ENCODE measurements at places on chromosomes 16 and 17.

GRCh38 chr16:88868974-88869672, 2.7 kb upstream of the PABPN1L start:
- DNase-seq: no peak

DNA sequence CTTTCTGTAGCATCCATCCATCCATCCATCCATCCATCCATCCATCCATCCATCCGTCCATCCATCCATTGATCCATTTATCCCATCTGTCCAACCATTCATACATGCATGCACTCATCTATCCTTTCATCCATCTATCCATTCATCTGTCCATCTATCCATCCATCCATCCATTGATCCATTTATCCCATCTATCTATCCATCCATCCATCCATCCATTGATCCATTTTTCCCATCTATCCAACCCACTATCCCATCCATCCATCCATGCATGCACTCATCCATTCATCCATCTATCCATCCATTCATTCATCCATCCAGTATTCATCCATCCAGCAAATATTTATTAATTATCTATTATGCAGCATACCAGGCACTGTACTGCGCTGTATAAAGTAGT, 34.8 kb downstream of the IRX5 start:
- no peak for DNase-seq

DNA sequence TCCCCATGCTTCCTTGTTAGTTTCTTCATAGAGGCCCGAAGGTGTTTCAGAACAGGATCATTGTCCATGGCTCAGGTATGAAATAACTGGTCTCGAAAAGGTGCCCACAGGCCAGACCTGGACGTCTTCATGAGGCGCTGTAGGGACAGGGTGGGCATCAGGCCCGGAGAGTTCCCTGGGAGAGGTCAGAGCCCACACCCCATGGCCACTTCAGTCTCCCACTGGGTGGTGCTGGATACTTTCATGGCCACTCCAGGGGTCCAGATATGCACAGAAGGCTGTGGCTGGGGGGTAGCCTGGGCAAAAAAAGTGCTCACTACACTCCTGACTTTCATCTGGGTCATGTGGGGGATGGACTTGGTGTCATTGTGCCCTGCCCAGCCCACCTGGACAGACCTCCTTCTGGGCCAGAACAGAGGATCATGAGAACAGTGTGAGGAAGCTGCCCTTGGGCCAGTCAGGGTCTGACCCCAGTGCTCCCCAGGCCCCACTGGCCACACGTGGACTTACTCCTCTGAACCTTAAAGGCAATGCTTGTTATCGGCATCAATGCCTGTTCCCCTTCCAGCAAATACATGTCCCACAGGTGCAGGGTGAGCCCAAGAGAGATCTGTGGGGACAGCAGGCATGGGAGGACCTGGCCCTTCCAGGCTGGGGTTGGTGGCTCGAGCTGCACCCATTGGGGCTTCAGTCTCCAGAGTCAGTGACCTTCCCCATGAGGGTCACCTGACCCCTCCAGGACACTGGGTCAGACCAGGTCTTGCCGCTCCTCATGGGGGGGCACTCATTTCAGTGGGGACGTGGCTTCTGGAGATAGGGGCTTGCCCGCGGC, 36.9 kb downstream of the LGALS9 start:
- DNase-seq: no peak

- peak; percentile 89 for DNase-seq
These were observed 59.1 kb downstream of the OR1D5 start for GRCh38 chr17:3004150-3004801.

DNA sequence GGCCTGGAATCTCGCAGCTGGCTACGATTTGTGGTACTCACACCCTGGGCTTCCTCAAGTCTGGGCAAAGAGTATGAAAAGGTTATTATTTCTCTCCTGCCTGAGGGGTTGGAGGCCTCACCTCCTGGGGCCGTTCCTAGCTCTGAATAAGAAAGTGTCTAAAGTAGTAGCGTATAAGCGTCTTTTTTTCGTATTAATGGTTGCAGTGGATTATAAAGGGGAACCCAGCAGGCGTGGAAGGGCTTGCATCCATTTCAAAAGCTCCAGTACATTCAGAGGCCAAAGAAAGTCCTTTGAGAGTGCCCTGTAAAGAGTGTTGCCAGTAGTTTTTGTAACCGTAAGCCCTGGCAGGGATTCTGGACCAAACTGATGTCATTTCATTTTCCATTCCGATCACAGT, 72.2 kb upstream of the MPHOSPH6 start:
- DNase-seq: no peak

DNA sequence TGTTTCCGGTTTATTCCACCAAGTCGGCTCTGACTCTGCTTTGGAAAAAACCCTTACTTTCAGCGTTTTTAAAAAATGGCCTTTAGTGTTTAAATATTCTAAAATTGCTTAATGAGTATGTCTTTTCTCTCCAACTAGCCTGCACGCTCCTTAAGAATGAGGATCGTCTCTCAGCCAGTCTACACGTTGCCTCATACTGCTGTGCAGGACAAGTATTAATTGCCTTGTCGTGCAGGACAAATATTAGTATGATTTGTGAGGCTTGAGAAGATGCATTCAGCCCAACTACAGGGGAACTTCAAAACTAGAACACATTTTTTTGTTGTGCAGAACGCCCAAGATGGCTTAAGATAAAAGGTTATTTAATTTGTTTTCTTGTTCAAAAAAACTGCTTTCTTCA, 61.2 kb downstream of the MARCHF10 start:
- DNase-seq: no peak

DNA sequence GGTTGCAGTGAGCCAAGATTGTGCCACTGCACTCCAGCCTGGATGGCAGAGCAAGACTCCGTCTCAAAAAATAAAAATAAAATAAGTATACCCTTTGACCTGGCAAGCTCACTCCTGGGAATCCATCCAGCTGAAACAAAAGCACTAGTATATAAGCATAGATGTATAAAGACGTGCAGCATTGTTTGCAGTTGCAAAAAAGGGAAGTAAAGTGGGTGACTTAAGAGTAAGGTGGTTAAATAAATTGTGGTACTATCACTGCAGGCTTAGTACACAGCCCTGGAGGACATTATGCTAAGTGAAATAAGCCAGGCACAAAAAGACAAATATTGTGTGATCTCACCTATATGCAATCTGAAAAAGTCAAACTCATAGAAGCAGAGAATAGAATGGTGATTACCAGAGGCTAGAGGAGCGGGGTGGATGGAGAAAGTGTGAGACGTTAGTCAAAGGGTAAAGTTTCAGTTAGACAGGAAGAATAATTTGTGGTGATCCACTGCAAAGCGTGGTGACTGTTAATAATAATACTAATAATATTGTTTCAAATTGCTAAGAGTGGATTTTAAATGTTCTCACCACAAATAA, 113.0 kb downstream of the MYO1D start:
- DNase-seq: no peak

GRCh38 chr17:32123782-32124181, 18.5 kb upstream of the RHOT1 start:
- no peak for DNase-seq

- DNase-seq: no peak
These were observed 129.1 kb downstream of the MYO1D start for GRCh38 chr17:32747856-32748255.

- DNase-seq: no peak
These were observed 46.1 kb downstream of the PRMT7 start for GRCh38 chr16:68356919-68357286.

DNA sequence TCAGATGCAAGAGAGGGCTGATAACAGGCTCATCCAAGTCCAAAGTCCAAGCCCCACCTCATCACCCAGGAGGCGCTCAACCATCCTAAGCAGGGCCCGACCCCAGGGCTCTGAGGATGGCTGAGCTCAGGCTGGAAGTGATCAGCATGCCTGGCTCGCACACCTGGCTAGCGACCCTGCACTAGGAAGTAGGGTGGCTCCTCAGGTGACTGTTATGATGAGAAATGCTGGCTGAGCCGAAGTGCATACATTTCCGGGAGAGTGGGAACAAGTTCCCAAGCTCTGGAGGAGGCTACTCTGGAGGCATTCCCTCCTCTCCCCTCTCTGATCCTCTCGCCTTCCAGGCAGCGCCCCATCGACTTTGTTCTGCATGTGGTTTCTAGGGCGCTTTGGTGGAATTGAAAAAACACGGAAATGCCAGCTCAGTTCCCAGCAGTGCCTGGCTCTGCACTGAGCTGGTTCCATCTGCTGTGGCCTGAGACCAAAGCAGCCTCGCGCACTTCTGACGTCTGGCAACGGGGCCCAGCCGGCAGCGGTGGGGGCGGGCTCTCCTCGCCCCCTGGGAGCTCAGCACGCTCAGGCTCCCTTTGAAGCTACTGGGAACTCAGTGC, 130.3 kb downstream of the IRF8 start:
- DNase-seq: no peak

DNA sequence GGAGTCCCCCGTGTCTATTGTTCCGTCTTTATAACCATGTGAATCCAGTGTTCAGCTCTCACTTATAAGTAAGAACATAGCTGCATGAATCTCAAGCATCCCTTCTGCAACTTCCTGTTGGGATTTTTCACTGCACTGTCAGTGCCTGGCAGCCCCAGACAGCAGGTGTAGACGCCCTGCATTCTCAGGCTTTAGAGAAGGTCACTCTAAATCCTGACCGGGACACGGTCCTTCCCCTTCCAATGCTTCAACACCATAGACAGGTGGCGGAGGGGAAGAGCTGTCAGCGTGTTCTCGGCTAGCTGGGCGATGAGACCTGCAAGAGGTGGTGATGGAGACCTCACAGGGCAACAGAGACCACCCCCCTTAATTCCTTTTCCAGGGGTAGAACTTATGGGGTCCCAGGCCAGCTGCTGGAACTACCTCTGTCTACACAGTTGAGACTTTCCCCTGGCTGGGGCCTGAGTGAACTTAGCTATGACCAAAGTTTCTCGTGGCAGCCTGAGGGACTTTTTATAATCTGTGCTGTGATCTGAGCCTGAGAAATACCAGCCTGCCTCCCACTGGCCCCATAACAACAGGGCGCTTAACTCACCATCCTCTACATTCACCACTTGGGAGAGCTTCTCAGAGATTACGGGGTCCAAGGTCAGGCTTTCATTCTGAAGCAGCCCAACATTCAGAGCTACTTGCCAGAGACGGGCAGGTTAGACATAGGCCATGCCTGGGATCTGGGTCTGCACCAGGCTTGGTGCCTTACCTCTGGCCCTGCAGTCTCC, 143.2 kb upstream of the TNRC6C start:
- DNase-seq: no peak

- no peak for DNase-seq
These were observed 5.7 kb downstream of the SNX11 start for GRCh38 chr17:48113201-48113676.

DNA sequence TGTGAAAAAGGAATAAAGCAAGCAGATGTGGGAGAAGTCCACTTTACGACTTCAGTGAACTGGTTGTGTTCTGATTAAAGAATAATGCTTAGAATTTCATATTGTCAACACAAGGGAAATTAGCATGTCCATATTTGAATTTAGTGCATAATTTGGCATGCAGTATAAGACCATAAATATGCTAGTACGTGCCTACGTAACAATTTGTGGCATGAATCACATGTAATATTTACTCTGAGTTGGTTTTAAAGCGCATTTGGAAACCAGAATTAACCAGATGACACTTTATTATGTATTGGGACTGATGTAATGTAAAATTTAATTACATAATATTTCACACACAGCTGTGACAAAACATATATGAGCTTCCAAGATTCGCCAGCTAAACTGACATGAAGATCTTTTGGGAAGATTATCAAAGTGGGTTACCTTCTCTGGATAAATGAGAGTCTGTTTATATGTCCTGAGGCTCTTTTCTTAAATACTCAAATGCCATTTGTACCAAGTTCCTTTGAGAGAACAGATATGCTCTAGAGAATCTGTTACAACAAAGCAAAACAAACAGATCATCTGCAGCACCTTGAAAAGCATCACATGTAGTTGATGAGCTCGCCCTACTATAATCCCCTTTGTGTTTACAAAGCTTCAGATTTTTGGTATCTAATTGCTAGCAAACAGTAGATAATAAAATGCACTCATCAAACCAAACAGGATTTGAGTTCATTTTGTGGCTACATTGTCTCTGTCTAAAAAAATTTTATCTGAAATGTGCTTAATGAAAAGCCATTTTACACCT, 1468.6 kb downstream of the CDH11 start:
- DNase-seq: no peak

DNA sequence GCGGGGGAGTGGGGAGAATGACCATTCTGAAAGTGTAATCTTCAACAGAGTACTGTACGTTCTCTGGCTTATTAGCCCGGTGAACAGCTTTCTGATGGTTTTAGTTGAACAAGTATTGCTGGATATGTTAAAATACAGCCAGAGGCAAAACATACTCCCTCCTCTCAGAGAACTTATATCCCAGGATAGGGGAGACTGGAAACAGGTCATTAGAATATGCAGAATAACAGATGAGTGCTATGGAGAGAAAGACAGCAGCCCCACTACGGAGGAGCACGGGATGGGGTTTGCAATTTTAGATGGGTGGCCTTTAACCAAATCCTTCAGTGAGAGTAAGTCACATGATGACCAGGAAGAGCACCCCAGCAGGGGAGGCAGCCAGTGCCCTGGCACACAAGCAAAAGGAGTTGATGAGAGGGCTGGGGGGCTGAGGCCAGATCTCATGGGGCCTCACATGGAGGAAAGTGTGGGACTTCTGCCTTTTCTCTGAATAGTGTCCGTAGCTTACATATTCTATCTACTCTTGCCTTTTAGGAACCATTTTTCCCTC, 43.1 kb upstream of the SEC14L1 start:
- no peak for DNase-seq

DNA sequence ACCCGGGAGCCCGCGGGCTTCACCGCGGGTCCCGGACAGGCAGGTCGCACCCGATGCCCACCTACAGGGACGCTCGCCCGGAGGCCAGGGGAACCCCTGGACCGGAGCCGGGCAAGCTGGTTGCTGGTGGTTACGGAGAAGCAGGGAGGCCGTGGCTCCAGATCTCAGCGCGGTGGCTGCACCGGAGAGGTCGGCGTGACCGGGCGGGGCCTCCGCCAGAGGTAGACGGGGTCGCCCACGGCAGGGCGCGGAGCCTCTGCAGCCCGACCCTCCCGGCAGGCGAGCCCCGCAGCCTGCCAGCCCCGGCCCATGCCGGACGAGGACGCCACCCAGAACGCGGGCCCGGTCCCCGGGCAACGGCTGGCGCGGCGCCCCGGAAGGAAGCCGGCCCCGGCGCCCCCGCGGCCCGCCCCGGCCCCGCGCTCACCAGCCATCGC, 341 bp downstream of the PCYT2 start:
- DNase-seq: no peak

- DNase-seq: no peak
These were observed 29.5 kb upstream of the CDH1 start for GRCh38 chr16:68707340-68708152.

GRCh38 chr17:43745541-43745940, 13.1 kb downstream of the SOST start:
- DNase-seq: no peak

- no peak for DNase-seq
These were observed 62.8 kb upstream of the ADCY9 start for GRCh38 chr16:4179020-4179419.

DNA sequence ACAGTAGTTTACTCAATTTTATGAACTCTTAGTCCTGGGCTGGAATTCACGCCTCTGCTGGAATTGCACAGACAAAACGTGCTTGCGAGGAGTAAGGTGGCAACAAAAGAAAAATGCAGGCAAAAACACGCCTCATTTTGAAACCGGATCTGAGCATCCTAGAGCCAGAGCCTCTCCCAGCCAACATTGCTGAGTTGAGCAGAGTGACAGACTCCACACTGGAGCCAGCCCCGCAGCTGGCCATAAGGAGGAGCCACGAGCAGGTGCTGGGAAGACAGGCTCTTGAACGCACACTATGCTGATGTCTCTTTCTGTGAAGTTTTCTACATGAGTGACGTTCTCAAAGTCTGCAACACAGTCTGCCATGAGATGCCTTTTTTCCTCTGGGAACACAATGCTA, 14.6 kb upstream of the HSBP1 start:
- DNase-seq: no peak

GRCh38 chr17:81741594-81742452, 29.7 kb downstream of the SLC25A10 start:
- no peak for DNase-seq
